ENCODE measurements at places on chromosomes 16 and 17.

- no peak for DNase-seq
Observed at GRCh38 chr17:32558326-32558955, 71.6 kb downstream of the CDK5R1 start.

GRCh38 chr16:19700319-19700781 lies 17.7 kb downstream of the KNOP1 start:
- DNase-seq: no peak

- no peak for DNase-seq
Observed at GRCh38 chr16:12600536-12601256, 203.0 kb downstream of the CPPED1 start.

- DNase-seq: no peak
Observed at GRCh38 chr17:27396045-27396444, 60.2 kb upstream of the KSR1 start.

DNA sequence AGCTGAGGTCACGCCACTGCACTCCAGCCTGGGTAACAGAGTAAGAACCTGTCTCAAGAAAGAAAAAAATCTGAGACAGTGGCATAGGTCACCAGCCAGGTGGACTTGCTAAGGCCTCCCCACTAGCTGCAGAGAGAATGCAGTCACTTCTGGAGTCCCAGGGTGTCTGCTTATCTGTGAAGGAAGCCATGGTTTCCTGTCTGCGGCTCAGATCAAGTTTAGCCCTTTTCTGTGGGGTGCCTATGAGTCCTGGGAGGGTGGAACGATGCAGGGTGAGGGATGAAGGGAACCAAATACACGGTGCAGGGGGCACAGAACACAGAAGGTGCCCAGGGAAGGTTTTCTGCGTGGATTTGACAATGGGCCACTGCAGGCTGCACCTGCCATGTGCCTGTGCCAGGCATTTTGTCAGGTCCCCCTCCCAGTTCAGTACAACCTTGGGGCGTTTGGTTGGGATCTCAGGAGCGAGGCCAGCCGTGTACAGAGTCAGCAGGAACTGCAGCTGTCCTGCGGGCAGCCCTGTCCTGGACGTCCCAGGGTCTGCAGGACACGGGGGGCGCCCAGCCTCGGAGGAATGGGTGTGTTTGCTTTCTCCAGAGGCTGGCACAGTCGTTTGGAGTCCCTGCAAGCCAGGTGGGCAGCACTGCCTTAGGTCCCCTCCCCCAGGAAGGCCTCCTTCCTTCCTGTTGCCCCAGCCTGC lies 41.8 kb downstream of the RAB11FIP4 start:
- DNase-seq: peak; percentile 18

GRCh38 chr17:40168262-40168832 lies 8.9 kb upstream of the RAPGEFL1 start:
- no peak for DNase-seq

DNA sequence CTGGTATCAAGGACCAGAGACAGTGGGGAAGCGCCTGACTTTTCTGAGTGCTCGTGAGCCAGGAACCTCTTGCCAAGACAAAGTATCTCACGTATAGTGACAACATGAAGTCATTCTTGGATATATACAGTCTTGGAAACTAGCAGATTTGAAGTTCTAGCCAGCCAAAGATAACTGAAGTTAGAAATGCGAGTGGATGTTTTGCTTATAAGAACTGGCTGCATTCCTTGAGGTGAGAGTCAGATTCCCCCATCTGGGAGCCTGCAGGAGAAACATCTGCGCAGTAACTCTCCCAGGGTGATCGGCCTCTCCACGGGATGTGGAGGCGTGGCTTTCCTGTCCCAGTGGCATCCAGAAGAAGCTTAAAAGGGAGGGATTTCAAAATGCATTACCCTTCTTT lies 89.8 kb downstream of the SHISA6 start:
- DNase-seq: no peak

Measured in activated T-cell treated with anti-CD3 and anti-CD28 coated beads for 1 hour (primary cell).